Choroid plexus epithelial cell (primary cell): ENCODE measurements at places on chromosomes 13 and 19.
A peak's percentile ranks its signal among the peaks of the same experiment; 100 is the strongest.

- DNase-seq, result no peak
Measured at GRCh38 chr19:17429641-17430113, 9.8 kb downstream of the MVB12A start.

GRCh38 chr13:110503037-110503901 is 58.3 kb downstream of the RAB20 start:
- DNase-seq, result peak; percentile 84

GRCh38 chr13:111449041-111449440 is 128.6 kb downstream of the TEX29 start:
- DNase-seq, result no peak

DNA sequence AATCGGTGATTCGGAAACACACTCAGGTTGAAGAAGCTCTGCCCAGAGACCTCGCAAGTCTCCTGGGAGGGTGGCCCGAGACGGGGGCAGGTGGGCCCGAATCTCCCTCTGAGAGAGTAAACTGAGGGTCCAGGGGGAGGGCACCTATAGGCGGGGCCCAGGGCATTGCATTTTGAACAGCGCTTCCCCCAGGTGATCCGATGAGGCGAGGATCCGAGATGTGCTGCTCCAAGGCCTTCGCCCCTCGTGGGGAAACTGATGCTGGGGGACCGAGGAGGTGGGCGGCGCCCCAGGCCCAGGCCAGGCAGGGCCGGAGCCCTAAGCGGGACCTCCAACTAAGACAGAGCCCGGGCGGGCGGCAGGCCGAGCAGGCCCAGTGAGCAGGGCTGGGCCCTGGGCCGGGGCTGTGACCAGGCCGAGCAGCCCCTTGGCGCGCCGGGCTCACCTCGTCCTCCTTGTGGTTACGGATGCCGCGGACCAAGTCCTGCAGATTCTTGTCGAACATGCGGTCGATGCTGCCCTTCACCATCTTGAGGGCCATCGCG is 500 bp downstream of the AP3D1 start:
- no peak for DNase-seq

DNA sequence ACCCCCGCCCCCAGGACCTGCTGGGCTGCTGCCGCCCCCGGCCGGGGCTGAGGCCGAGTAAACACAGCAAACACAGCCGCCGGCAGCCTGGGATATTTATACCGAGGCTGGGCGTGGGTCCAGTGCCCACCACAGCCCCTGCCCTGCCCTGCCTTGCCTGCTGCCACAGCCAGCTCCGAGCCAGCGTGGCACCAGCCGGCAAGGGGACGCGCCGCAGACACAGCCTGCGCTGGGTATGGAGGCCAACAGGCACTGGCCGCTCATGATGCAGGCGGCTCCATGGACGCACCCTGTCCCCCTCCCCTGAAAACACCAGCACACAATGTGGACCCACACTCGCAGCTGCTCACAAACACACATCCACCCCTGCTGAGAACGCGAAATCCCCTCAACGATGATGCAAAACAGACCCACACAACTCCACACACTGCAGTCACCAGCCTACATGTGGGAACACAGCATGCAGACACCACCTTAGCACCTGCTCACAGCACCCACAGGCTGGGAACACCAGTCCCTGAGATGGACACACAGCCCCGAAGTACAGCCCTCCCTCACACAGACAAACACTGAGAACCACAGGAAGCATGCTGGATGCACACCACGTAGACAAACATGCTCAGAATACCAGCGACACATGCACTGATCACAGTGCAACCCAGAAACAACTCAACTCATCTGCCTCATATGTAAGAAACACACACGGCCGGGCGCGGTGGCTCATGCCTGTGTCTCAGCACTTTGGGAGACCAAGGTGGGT is 16.2 kb downstream of the CCDC97 start:
- DNase-seq, result peak; percentile 84

GRCh38 chr13:94073007-94073744 is 406.3 kb downstream of the DCT start:
- peak; percentile 86 for DNase-seq

DNA sequence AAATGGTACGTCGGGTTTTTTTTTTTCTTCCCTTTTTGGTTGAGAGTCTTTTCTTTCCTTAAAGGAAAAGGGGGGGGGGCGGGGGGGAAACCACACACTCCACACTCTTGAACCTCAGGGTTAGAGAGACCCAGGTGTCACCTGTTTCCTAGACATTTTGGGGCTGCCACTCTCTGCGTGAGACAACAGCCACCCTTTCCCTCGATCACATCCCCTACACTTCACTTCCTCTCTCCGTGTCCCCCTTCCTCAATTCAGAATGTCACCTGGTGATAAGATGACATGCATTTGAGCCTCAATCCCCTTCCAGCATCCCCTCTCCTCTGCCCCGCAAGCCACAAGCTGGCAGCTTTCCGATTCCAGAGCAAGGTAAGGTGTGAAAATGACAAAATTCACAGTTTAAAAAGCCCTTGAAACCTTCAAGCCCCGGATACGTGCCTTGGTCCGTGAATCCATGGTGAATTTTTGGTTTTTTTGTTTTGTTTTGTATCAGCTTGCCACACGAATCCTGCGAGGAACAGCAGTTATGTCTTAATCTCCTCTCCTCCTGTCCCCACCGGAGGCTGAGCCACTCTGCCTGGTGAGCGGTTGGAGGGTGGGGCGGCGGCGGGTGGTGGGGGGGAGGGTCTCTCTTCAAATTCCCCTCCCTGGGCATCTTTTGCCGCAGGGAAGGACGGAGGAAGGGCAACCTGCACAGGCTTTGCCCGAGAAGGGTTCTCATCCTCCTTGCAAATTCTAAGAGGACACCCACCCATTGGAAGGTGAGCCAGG is 4.2 kb downstream of the PTPRS start:
- no peak for DNase-seq

DNA sequence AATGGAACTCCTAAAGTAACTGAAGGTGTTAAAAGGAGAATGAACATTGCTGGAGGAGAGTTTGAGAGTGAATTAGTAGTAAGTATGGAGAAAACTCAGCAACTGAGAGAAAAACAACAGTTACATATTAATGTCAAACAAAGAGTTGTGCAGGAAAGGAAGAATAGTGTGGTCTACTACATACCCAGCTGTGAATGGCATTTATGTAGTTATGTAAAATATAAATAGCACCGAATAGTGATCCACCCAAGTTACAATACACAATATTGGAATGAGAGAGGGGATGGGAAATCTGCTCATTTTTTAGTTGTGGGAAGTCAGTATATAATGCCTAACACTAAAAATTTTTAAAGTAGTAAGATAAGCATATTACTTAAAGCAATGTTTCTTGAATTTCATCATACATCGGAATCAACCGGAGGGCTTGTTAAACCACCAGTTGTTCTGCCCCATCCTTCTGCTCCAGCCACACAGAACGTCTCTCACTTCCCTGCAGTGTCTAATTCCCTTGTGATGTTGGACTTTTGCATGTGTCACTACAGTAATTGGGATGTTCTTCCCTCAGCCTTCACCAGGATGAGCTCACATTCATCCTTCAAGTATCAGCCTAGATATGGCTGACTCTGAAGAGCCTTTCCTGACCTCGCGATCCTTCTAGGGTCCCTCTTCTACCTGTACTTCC is 11.5 kb downstream of the CCDC70 start:
- DNase-seq, result no peak

- DNase-seq, result no peak
Measured at GRCh38 chr13:45863709-45864590, 12.4 kb upstream of the SIAH3 start.
